ENCODE measurements at places on chromosomes 4 and X.

DNA sequence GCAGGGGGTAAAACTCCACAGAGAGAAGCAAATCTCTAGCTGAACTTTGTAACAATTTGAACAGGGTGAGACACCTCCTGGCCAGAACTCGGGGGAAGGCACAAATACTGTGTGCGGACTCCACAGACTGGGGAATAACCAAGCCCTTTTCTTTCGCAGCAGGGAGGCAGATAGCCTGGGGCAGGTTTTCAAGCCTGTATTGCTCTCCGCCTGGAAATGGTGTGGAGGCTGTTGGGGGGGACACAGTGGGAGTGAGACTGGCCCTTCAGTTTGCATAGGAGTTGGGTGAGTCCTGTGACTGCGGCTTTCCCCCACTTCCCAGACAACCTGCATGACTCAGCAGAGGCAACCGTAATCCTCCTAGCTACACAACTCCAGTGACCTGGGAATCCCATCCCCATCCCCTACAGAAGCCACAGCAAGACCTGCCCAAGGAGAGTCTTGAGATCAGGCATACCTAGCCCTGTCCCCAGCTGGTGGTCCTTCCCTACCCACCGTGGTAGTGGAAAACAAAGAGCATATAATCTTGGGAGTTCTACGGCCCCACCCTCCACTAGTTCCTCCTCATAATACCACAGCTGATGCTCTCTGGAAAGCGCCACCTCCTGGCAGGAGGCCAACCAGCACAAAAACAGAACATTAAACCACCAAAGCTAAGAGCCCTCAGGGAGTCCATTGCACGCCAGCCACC is 12.9 kb upstream of the SMPX start:
- no peak for DNase-seq

DNA sequence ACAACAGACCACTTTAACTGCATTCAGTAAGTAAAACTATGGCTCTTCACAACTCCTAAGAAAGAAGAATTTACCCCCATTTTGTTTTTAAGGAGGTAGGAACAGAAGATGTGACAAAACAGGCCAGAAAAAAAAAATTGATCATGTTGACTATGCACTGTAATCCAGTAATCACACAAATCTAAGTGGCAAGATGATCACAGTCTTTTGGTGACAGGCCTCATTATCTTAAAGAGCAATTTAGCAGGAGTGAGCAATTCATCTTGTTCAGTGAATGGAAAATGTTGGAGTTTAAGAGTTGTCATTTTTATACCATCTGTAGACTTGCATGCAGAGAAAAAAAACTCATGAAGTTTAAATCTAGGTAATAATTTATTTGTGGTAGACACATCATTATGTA is 115.1 kb downstream of the SLC39A8 start:
- no peak for DNase-seq

DNA sequence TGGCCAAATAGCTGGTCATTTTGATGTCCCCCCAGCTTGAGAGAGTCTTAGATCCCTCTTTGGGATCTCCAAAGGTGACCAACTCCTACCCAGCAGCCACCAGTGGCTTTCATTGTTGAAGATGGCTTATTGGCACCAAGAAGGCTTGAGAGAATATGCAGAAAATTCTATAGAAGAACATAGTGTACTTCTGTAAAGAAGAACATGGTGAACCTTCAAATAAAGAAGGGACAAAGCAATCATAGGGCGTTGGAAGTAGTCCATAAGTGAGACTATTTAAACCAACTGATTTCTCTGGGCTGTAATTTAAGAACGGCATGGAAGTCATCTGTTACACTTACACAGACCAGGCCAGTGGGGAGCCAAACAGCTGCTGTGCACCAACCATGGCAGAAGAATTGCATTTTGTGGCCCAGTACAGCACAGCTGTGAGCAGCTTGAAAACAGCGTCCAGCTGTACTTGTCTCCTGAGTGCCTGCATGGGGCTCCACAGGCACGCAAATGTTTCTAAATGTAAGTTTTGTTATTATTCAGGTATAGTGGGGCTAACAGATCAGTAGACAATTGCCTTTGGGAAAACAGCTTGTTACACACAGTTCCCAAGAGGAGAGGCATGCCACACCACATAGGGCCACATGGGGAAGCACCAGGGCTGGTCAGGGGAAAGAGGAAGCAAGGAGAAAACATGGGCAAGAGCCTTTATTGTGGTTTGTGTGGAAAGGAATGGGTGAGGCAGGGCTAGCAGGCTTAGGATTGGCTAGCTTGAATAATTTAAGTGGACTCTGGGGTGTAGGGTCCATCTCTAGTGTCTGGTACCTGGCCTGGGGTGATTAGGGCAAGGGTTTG is 125.0 kb downstream of the ARHGAP6 start:
- no peak for DNase-seq

DNA sequence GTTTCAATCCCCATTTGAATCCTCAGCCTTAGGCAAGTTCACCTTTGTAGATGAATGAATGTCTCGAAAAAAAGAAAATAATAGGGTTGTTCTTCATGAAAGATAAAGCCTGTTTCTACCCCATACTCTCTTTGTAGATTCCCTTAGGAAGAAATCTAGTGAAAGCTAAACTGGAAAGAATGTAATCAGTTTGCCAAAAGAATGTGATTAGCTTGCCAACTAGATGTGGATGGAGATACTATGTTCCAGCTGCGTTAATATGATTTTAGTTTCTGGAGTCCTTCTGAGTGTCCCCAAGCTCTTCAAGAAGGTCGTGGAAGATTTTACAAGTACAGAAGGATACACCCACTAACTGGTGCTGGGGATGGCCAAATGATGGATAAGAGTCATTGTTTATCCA is 162.3 kb upstream of the EDNRA start:
- DNase-seq: no peak

DNA sequence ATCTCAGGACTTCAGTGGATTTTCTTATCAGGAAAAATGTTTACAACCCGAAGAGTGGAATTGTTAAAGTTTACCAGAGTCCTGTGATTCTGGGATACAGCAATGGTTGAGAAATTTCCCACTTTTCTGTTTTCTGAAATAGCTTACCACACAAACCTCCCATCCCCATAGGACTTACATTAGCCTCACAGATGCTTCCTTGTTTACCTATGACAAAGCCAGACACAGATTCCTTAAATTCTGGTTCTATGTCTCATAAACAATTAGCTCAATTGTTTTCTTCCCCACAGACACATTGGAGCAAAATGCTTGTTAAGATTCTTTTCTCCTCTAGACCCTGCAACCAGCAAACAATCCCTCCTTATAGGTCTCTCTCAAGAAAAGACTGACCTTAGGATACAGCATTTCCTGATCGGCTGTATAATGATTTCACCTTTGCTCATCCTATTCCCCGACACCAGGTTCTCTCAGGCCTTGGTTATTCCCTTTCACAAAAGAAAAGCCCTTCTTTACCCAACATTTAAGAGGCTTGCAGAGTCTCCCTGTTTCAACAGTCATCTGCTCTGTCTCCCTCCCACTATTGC is 886.2 kb downstream of the ARAP2 start:
- DNase-seq: no peak

DNA sequence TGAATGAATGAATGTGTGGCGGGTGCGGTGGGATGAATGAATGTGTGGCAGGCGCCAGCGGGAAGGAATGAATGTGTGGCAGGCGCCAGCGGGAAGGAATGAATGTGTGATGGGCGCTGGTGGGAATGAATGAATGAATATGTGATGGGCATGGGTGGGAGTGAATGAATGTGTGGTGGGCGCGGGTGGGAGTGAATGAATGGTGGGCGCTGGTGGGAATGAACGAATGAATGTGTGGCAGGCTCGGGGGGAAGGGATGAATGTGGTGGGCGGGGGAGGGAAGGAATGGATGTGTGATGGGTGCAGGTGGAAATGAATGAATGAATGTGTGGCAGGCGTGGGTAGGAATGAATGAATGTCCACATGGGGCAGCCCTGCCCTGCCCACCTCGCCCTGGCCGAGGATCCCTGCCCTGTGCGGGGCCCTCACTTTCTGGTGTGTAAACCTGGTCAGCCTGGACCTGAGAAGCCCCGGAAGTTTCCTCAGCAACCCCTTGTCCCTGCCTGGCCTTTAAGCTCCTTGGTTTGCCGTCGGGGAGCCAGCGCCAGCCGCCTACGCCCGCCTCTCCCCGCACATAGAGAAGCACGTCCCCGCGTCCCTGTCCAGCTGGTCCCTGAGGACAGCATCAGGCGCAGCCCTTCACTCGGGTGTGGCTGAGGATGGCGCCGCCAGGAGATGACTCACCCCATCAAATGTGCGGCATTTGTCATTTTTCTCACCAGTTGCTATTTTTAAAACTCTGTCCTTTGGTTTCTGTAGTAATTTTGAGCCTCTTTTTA is 112.8 kb upstream of the LRPAP1 start:
- no peak for DNase-seq

GRCh38 chrX:26918631-26919030 is 544.5 kb downstream of the PPP4R3C start:
- peak; percentile 29 for DNase-seq

GRCh38 chr4:159266981-159267868 is 164.3 kb downstream of the RAPGEF2 start:
- no peak for DNase-seq

DNA sequence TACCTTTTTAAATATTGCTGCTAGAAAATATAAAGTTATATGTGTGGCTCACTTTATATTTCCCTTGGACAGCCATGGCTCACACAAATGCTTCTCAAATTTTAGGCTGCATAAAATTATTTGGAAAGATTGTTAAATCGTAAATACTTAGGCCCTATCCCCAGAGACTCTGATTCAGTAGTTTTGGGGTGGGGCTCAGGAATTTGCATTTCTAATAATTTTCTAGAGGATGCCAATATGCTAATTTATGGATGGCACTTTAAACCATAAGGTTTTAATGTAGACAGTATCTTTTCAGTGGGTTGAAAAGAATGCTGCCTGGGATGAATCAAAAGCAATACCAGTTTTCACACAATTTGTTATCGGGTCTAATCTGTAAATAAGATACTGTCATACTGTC is 49.7 kb downstream of the RAP1GDS1 start:
- no peak for DNase-seq

DNA sequence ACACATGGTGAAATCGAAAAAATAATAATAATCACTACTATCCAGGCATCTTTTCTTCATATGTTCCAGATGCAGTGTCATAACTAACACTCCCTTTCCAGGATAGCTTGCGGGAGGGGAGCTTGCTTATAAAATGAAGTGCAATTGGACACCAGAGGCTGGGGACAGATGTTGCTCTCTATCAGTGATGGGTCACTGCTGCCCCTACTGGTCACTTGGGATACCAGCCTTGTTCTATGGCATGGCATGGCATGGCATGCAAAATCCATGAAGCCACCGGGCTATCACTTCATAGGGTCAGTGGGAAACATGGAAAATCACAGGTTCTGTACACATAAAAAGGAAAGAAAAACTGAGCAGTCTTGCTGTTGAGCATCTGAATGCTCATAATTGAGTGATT is 168.1 kb downstream of the GLRA2 start:
- peak; percentile 43 for DNase-seq

- no peak for DNase-seq
These were observed 841.9 kb upstream of the HS3ST1 start for GRCh38 chr4:12270546-12270945.

DNA sequence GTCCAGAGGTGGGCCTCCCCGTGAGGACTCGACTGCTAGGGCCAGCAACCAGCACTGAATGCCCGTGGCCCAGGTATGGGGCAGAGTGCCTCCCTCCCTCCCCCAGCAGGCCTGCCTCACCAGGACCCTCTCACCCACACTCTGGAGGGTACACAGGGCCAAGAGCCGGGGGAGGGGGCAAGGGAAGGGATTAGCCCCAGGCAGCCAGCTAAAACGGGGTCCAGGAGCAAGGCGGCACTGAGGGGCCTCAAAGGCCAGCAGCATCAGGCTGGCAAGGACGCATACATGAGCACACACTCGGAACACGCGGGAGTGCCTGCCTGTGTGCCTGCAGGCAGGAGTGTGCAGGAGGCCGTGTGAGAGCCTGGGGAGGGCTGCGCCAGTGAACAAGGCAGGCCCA is 18.3 kb upstream of the DUSP9 start:
- DNase-seq: no peak

DNA sequence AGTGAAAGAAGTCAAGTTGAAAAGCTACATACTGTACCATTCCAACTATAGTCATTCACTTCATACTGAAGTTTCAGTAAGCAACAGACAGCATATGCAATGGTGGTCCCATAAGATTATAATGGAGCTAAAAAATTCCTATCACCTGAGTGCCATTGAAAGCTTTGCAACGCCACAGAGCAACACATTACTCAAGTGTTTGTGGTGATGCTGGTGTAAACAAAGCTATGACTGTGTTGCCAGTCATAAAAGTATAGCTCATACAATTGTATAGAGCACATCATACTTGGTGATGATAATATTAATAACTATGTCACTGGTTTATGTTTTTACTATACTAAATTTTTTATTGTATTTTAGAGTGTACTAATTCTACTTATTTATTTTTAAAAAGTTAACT is 78.9 kb downstream of the NAF1 start:
- DNase-seq: no peak

DNA sequence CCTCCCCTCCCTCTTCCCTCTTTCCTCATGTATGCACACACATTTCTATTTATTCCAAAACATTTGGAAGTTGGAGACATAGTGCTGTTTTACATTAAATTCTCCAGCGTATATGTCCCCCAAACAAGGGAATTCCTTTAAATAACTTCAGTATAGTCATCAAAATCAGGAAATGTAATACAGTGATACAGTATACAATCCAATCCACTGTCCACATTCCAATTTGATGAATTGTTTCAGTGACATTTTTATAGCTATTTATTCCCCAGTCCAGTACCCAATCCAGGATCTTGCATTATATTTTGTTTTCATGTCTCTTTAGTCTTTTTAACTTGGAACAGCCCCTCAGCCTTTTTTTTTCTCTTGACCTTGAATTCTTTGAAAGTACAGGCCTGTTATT is 233.0 kb downstream of the DKK2 start:
- no peak for DNase-seq
